ENCODE measurements at places on chromosomes 11 and 22. TPM values are rescaled to one million over a fixed set of nuclear protein-coding genes. Genes with fewer than 3 reads are reported as not detected.
A peak's percentile ranks its signal among the peaks of the same experiment; 100 is the strongest.

Gene UCP3
- total RNA-seq, result 1.9 TPM

Gene MRGPRX3
- not detected for total RNA-seq

Gene TRIM51
- not detected for total RNA-seq

Gene ESAM
- 34.4 TPM for total RNA-seq

Gene C11orf91
- 0.52 TPM for total RNA-seq

GRCh38 chr22:29377979-29378378 is 10.4 kb downstream of the AP1B1 start:
- DNase-seq, result peak; percentile 89

GRCh38 chr11:87971354-87971753 is 203.9 kb downstream of the RAB38 start:
- no peak for DNase-seq

DNA sequence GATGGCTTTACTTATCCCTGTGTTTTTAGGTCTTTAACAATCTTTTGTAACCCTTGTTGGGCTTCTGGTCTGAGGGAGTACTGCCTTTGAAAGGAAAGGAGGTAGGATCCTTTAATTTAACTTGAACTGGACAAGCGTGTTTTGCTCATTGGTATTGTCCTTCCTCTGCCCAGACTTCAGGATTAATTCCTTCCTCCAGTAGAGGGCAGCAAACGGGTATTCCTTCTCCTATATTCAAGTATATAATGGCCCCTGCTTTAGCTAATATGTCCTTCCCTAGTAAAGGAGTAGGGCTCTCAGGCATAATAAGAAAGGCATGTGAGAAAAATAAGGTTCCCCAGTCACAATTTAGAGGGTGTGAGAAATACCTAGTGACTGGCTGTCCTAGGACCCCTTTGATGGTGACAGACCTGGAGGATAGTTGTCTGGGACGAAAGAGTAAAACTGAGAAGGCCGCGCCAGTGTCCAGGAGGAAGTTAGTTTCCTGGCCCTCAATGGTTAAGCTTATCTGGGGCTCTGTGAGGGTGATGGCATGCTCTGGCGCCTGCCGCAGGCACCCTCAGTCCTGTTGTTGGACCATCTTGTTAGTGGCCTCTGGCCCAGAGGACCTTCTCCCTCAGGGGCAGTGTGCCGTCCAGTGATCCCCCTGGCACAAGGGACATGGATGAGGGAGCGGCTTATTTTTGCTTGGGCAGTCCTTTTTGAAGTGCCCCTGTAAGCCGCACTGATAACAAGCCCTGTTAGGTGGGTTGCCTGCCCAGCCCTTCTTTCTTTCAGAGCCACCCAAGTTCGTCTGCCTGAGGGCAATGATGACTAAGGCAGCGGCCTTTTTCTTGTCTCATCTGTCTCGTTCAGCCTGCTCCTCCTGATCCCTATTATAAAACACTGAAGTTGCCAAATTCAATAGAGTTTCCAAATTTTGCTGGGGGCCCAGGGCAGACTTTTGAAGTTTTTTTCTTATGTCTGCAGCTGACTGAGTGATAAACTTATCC is 51.8 kb downstream of the C11orf71 start:
- peak; percentile 56 for DNase-seq

GRCh38 chr22:36022162-36022561 is 6.5 kb downstream of the RBFOX2 start:
- no peak for DNase-seq

DNA sequence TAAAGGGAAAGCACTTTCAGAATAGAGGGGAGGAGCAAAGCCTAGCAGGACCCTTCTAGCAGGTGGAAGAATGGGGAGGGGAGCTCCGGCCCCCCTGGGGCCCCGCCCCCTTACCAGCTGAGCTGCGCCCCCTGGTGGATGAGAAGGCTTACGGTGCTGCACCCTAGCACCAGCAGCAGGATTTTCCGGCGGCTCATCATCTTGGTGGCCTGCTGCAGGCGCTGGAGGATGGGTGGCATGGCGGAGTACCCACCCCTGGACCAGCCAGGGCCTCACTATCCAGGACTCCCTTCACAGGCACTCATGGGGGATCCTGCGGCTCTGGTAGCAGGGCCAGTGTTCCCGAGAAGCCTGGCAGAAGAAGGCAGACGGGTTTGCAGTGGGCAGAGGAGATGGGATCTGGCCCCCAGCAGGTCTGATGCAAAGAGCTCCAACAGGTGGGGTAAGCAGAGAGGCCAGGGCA is 3.8 kb downstream of the GAL3ST3 start:
- peak; percentile 68 for DNase-seq

DNA sequence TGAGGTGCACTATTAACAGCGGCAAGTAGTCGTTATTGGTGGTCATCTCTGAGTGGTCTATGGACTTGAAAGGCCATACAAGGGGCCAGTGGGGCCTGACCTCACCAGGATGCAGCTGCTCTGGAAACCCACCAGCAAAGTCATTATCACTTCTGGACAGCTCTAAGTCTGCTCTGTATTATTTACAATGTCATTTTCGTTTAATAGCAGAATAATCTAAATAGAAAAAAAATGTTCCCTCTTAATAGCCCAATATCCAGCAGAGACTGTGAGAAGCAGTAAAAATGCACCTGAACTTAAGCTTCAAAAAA is 85.0 kb upstream of the EED start:
- no peak for DNase-seq

DNA sequence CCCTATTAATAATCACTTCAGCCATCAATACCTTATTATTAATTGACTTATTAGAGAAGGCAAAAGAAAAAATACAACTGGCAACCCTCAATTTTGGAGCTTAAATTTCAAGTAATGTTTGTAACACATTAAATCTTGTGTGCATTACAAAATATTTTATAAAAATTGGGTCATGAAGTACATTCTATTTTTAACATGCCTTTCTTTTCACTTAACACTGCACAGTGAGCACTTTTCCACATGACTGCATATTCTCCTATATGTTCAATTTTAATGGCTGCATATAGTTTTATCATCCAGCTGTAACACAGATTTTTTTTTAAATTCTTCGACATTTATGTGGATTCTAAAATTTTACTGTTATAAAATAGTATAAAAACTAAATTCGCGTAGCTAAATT is 92.5 kb downstream of the SLC17A6 start:
- DNase-seq, result no peak

GRCh38 chr11:28900427-28900826 is 792.2 kb downstream of the METTL15 start:
- DNase-seq, result no peak

- DNase-seq, result no peak
Measured at GRCh38 chr11:79335681-79336080, 105.1 kb downstream of the TENM4 start.

GRCh38 chr11:11155962-11156815 is 196.9 kb downstream of the CSNK2A3 start:
- no peak for DNase-seq
